ENCODE measurements at places on chromosomes 13 and 19. TPM values are rescaled to one million over a fixed set of nuclear protein-coding genes. Genes with fewer than 3 reads are reported as not detected.

The TYK2 gene
- 304 TPM for total RNA-seq

The BEST2 gene
- not detected for total RNA-seq

The FGF21 gene
- total RNA-seq: not detected

The KLK7 gene
- total RNA-seq: not detected

The NAPSA gene
- 0.67 TPM for total RNA-seq

Data from CD4-positive, CD25-positive, alpha-beta regulatory T cell (primary cell).